AG09309 (cell line): ENCODE measurements at places on chromosomes 3 and 15.

GRCh38 chr3:10142707-10143560, 1.4 kb downstream of the VHL start:
- DNase-seq: no peak

DNA sequence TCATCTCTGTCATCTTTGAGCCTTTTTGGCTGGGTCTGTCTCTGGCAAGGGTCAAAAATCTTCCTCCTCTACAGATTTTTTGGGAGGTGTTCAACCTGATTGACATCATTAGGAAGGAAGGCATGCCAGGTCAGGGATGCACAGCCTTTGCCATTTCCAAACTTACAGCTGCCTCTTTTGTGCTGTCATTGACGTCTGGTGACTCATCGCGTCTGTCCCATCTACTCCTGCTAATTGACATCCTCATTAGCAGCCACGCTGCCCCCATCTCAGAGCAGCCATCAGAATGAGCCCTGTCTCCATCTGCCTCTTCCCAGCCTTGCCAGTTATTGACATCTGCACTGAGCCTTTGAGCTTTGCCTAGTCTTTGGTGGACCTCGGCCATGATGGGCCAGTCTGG, 53.0 kb downstream of the PDIA5 start:
- DNase-seq: no peak

DNA sequence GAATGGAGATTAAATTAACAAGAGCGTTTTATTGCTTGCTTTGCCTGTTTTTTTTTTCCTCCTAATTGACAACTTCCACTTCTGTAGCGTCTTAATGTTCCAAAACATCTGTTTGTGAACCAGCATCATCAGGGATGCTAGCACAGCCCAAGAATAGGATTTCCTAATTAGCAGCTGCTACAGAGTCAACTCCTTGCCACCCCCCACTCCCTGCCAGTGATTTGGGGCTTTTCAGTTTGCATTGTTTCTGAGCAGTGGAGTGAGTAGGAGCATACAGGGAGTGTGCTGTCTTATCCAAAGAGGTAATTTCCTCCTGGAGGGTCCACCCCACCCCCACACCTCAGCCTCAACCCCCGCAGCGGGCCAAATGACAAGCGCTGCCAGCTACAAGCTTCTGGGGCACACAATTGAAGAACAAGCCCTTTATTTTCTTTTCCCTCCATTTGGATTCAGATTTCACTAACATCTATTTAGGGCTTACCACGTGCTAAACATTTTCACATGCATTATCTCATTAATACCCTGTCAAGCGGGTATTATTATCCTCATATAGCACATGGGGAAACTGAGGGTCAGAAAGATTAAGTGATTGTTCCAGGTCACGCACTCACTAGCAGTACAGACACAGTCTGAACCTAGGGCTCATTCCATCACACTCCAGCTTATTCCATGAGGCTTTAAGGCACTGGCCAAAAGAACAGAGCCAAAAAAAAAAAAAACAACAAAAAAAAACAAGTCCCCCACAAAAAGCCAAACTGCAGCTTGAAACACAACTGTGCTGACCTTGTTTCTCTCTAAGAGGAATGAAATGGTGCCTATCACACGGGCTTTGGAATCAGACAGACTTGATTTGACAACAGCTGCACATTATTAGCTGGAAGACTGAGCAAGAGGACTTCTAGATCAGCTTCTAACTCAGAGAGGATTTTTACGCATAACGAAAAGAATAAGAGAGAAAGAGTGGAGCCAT, 16.4 kb downstream of the HEG1 start:
- no peak for DNase-seq

DNA sequence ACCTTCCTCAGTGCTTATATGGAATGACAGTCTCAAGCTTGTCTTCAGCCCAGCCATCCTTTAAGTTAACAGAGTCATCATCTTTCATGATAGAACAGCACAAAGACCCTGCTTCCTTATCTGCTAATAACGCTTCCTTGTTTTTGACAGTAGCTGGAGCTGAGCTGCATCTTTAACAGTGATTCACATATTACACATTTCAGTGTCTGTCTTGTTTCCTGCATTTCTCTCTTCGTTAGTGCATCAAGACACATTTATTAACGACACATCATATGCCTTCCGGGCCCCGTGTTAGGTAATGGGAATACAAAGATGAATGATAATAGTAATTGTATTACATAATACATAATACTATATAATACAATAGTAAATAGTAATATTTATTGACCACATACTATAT, 30.2 kb upstream of the GREM1 start:
- DNase-seq: no peak

GRCh38 chr3:156685752-156686151, 11.4 kb downstream of the TIPARP start:
- no peak for DNase-seq

- DNase-seq: no peak
Observed at GRCh38 chr15:82950746-82951370, 1.7 kb downstream of the HOMER2 start.

DNA sequence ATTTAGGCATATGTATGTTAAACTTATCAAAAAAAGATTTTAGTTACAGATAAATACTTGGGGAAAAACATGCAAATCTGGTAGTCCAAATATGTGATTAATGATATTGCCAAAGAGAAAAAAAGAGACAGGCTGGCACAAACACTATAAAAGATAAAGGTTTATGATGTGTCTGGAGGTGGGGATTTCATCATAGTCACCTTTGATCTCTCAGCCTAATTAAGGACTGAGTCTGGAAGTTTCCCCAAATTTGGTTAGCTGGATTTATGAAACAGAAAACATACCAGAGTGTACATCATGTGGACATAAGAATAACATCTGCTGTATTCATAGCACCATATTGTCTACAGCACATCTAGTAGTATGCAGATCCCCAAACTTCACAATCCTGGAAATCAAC, 157.0 kb downstream of the FGF12 start:
- no peak for DNase-seq

GRCh38 chr3:30259730-30260129, 346.7 kb upstream of the TGFBR2 start:
- no peak for DNase-seq

DNA sequence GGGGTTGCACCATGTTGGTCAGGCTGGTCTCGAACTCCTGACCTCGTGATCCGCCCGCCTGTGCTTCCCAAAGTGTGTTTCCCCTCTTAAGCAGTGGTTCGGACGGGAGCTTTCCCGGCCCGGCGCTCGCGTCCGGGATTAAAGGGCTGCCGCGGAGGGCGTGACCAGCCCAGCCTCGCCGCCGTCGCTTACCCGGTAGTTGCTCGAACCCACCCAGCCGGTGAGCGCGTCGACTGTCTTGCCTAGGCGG, 513 bp downstream of the CLASP2 start:
- DNase-seq: no peak

DNA sequence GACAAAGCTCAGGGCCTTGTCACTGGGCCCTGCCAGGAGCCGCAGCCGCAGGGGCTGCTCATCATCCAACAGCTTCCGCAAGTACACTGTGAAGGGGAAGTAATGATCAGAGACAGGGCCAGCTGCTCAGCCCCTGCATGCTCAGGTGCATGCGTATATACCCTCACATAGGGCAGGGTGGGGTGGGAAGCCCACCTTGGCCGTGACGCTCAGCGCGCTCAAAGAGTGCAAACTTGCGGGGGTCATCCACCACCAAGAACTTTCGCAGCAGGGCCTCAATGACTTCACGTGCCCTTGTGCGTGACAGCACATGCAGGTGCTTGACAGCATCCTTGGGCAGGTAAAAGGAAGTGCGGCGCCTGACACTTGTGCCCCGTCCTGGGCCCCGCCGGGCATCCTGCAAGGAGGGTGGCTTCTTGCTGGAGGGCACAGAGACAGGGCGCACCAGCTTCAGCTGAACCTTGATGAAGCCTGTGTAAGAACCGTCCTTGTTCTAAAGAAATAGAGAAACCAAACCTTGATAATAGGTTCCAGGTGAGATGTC, 3.4 kb upstream of the TUSC2 start:
- no peak for DNase-seq

GRCh38 chr3:189222927-189223636, 51.3 kb downstream of the TPRG1 start:
- DNase-seq: no peak

GRCh38 chr3:53750253-53751210, 95.7 kb downstream of the CHDH start:
- DNase-seq: no peak

GRCh38 chr3:33716227-33716626, 1.8 kb downstream of the CLASP2 start:
- DNase-seq: no peak

GRCh38 chr15:47157827-47158226, 559.5 kb upstream of the SEMA6D start:
- no peak for DNase-seq

DNA sequence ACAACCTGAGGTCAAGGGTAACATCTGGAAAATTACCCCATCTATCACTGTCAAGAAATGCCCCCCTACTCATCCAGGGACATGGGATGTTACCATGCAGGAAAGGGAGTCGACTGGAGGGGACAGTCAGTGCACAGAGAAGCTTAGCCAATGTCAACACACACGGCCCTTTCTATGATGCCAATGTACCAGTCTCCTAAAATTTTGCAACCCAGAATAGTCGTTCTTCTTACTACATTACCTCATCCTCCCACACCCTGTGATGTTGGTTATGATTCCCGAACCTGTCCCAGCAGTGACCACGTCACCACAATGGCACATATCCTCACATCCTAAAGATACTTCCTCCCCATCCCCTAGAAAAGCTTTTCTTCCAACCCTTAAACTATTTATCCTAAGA, 20.1 kb downstream of the TXNRD3 start:
- DNase-seq: no peak

- DNase-seq: peak; percentile 16
Observed at GRCh38 chr3:193605876-193606275, 12.9 kb downstream of the OPA1 start.

DNA sequence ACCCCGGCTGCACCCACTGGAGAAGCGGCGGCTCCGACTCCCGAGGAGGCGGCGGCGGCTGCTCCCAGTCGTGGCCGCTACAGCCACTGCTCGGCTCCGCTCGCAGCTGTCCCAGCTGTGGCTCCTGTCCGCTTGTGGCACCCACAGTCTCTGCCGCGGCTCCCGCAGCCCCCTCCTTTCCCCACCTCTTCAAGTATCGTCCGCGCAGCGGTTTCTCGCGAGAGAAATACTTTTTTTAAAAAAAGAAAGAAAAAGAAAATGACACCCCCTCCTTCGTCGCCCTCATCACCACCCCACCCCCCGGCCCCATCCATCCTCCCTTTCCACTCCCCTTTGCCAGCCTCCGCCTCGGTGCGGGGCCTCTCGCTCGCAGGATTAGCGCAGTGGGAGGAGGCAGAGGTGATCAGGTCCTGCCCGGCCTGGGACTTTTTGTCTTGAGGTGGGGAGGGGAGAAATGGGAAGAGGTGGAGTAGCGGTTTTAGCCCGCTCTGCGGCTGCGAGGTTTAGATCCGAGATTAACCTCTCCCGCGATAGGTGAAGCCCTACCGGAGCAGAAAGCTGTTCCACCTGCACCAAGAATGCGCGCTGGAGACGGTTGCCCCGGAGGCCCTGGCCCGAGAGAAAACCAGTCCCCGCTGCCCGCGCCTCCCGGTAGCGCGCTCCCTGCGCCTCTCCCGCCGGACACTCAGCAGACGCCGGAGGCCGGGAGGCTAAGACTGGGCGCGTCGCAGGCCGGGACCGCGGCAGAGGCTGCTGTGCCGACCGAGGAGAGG, at the start of gene FBN1:
Gene FBN1 (minus strand): TSS at position 152 of the 773 bp plus-strand sequence. CDS start 940 bp downstream, outside the sequence.
- peak; percentile 72 for DNase-seq

- DNase-seq: no peak
Observed at GRCh38 chr3:31185062-31185357, 290.5 kb upstream of the GADL1 start.

- no peak for DNase-seq
Observed at GRCh38 chr3:185306847-185307246, 53.0 kb upstream of the EHHADH start.

DNA sequence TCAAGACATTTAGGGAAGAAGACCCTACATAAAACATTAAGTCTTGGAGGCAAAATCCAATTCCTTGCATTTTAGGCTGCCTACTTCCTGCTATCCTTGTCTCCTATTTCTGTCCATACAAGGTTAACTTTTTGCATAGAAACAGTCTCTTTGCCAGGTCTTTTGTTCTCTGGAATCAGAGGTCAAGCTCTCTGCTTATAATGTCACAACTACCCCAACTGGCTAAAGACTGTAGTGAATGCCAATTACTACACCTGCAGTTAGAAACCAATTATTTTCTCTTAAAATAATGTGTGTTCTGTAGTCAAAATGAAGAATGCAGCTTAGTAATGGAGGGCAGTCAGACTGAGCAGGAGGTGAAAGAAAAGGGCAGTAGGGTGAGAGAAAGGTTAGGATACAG, 856.2 kb downstream of the TUSC7 start:
- DNase-seq: no peak

DNA sequence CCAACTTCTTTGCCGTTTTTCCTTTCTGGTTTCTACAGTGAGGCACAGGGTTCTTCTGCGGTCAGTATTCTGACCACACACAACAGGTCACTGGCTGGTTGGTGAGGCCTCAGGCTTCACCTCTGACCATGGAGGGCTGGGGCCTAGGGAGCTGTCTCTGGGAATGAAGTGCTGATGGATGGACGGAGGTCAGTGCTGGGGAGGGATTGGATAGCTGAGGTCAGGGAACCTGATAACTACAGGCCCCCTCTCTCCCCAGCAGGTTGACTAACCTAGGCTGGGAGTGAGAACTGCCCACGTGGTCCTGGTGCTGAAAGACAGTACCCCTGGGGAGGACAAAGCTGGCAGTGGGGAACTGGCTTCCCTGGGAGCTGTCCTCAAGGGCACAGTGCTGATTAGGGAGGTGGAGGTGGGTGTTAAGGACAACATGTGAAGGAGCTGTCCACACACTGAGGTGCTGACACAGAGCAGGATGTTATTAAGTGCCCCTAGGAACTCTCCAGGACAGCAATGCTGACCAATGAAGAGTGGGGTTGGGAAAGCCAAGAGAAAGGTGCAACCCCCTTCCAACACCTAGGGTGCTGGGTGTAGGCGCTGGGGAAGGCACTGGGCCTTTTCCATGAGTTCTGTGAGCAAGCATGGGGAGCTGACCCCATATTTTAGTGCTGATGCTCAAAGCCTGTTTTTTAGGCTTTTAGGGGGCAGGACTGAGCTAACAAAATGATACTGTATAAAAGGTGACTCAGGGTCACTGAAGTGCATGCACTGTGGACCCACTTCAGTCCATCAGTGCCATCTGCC, 45.2 kb downstream of the ATP2B2 start:
- DNase-seq: no peak

DNA sequence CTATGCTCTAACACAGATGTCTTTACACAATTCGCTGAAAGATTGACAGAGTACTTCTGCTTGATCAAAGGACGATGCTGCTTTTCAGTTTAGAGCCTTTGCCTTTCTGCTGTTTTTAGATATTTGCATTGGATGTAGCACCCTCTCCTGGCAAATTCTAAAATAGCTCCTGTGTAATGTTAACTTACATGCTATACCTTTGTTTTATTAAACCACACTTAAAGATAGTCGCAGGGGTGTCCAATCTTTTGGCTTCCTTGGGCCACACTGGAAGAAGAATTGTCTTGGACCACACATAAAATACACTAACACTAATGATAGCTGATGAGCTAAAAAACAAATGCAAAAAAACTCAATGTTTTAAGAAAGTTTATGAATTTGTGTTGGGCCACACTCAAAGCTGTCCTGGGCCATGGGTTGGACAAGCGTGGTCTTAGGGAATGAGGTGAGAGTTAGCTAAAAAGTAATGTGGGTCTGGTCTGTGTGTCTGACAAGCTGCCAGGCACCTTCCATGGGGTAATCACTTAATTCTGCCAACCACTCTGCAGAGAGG, 62.9 kb downstream of the ATG7 start:
- DNase-seq: peak; percentile 33

GRCh38 chr3:32374788-32375595, 16.7 kb upstream of the CMTM7 start:
- DNase-seq: peak; percentile 27

- no peak for DNase-seq
Observed at GRCh38 chr15:55959744-55960447, 33.5 kb downstream of the NEDD4 start.
